ENCODE measurements at places on chromosomes 3 and 15. TPM values are rescaled to one million over a fixed set of nuclear protein-coding genes. Genes with fewer than 3 reads are reported as not detected.

Gene ADAMTS17
- total RNA-seq, result 0.06 TPM

Gene NUSAP1
- total RNA-seq, result 65.2 TPM

Gene RAMAC
- 61.3 TPM for total RNA-seq

Gene RPS27L
- 408 TPM for total RNA-seq

Gene SOX2
- total RNA-seq, result 1.2 TPM

Gene GABRB3
- total RNA-seq, result 86.1 TPM

Gene GAP43
- not detected for total RNA-seq

Gene SERF2
- 716 TPM for total RNA-seq

Gene FBN1
- 8.2 TPM for total RNA-seq

Gene KBTBD8
- 0.45 TPM for total RNA-seq

Gene C3orf22
- not detected for total RNA-seq

Gene KBTBD13
- not detected for total RNA-seq

Gene FOXB1
- not detected for total RNA-seq

Gene ZMYND10
- 1.3 TPM for total RNA-seq

Gene TIGIT
- not detected for total RNA-seq

Gene CLDN1
- 33.5 TPM for total RNA-seq

Gene CNTN3
- total RNA-seq, result not detected

Gene GRAMD2A
- total RNA-seq, result not detected

Gene BOC
- total RNA-seq, result 7.0 TPM

Gene PLA2G4E
- not detected for total RNA-seq

Gene DLL4
- 0.62 TPM for total RNA-seq

Gene RLBP1
- total RNA-seq, result not detected

Measured in A549 treated with CpdA at 1 μM for 4 hours (cell line).